ENCODE measurements at places on chromosomes 2 and 18.

- no peak for DNase-seq
These were observed 9.2 kb downstream of the ALLC start for GRCh38 chr2:3667151-3667631.

- DNase-seq: peak; percentile 90
These were observed 8.7 kb downstream of the FEZ2 start for GRCh38 chr2:36589230-36589630.

DNA sequence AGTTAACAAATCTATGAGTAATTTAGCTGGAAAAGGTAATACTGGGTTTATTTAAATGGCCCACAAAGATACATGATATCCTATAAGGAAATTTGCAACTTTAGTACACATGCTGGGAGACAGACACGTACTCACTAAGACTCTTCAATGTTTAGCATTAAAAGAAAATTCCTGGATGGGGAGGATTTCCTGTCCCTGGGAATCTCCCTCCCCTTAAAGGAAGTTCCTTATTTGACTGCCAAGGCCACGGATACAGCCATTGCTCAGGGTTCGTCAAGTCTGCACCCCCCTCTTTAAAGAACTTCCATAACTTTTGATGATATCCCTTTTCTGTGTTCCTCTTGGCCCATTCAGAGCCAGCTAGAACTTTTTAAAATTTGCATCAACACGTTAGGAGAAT lies 267.6 kb downstream of the CD226 start:
- DNase-seq: no peak

GRCh38 chr2:156708051-156708450 lies 271.9 kb downstream of the GPD2 start:
- no peak for DNase-seq

- peak; percentile 35 for DNase-seq
These were observed 11.1 kb downstream of the ONECUT2 start for GRCh38 chr18:57446322-57446721.

GRCh38 chr2:209682646-209683045 lies 89.0 kb upstream of the UNC80 start:
- no peak for DNase-seq

DNA sequence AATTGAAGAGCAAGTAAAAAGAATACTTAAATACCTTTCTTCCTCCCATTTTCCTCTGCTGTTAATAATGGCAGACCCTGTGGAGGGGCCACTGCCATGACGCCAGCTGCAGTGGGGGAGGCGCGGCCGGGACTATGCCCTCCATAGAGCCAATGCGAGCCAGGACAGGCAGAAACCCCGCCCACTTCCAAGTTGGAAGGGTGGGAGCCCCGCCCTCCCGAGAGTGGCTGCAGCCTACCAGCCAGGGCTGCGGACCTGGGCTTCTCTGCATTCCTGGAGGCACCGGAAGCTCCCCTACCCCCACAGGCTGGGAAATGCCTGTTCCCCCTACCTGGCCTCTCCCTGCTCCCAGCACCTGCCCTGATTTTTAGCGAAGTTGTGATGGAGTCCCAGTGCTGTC lies 439.4 kb upstream of the CDH19 start:
- no peak for DNase-seq

GRCh38 chr2:217120429-217120828 lies 260.6 kb upstream of the TNP1 start:
- no peak for DNase-seq

GRCh38 chr2:172823261-172823850 lies 87.7 kb downstream of the RAPGEF4 start:
- no peak for DNase-seq

- DNase-seq: no peak
These were observed 69.0 kb downstream of the AOX1 start for GRCh38 chr2:200654823-200655222.

GRCh38 chr2:12721566-12722446 lies 5.1 kb downstream of the TRIB2 start:
- no peak for DNase-seq

DNA sequence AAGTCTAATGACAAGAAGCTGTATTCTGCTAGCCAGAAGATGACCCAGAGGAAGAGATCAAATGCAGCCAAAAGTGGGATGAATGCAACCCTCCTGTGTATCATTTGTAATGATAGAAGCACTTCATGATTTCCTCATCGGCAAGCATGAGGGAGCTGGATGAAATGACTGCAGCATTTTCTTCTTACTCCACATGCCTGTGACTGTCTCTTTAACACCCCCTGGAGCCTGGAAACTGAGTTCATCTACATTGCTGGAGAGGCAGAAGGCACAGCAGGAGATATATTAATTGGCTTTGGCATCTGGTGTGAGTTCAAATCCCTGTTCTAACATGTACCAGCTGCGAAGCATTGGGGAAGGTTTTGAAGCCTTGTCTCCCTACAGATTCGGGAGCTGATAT lies 37.7 kb downstream of the ID2 start:
- DNase-seq: no peak

- no peak for DNase-seq
These were observed 57.2 kb upstream of the RTN4 start for GRCh38 chr2:55107436-55107835.

- DNase-seq: no peak
These were observed 90.4 kb downstream of the FTCDNL1 start for GRCh38 chr2:199760574-199760973.

DNA sequence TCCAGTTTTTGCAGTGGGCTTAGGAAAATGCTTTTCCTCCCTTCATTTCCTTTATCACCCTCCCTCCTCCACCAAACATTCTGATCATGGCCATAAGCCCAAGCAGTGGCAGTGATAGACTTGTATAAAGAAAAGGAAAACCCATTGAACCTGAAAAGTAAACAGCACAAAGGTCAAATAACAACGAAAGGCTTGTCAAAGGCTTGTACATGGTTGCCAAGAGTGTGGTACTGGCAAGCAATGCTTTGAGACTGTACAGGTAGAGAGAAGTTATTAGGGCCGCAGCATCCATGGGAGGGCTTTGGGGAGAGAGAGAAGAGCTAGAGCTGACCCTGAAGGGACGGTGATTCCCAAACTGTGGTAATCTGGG lies 2.1 kb upstream of the VWA3B start:
- no peak for DNase-seq

- no peak for DNase-seq
These were observed 97.2 kb downstream of the TDRD15 start for GRCh38 chr2:21220930-21221329.

GRCh38 chr2:72949642-72950041 lies 32.3 kb downstream of the EMX1 start:
- DNase-seq: no peak

DNA sequence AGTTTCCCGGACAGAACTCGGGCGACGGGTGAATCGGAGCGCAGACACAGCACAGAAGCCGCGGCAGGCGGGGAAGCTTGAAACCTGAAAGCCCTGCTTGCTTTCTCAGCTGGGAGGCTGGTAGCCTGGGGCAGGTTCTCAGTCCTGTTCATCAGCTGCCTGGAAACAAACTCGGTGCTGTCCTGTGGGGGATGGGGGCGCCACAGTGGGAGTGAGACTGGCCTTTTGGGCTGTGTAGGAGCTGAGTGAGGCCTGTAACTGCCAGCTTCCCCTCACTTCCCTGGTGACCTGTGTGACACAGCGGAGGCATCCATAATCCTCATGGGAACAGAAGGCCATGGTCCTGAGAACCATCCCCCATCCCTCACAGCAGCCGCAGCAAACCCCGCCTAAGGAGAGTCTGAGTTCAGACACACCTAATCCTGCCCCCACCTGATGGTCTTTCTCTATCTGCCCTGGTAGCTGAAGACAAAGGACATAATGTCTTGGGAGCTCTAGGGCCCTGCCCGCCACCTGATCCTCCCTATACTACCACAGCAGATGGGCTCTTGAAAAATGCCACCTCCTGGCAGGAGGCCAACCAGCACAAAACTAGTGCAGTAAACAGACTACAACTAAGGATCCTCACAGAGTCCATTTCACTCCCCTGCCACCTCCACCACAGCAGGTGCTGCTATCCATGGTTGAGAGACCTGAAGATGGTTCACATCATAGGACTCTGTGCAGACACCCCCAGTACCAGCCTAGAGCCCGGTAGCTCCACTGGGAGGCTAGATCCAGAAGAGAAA lies 52.7 kb upstream of the LDLRAD4 start:
- DNase-seq: no peak

DNA sequence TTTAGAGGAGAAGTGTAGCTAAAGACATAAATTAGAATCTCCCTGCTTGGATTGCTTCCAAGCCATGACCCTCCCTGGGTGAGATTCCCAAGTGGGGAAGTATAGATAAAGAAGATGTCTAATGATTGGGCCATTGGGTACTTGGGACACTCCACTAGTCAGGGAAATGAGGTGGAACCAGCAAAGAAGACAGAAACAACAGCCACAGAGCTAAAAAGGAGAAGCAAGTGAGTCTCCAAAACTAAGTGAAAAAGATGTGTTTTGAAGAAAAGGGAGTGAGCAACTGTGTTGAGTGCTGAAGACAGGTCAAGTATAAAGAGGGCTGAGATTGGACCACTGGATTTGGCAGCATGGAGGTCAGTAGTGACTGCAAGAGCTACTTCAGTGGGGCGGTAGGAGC lies 276.7 kb upstream of the STON1 start:
- no peak for DNase-seq

DNA sequence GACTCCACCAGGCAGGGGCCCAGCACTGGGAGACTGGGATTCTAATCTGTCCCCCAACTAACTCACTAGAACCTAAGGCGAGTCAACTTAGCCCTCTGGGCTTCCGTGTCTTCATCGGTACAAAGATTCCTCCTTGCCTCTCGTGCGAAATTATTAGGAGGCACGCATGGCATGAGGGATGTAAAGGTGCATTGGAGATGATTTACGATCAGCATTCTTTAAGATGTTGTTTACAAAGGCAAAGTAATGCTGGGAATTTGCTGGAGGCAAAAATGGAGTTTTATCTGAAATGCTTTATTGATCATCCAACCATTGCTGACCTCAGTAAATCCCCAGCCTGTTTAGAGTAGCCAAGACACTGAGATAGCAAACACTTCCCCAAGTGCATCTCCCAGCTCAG lies 171.8 kb upstream of the KLHL29 start:
- DNase-seq: no peak

DNA sequence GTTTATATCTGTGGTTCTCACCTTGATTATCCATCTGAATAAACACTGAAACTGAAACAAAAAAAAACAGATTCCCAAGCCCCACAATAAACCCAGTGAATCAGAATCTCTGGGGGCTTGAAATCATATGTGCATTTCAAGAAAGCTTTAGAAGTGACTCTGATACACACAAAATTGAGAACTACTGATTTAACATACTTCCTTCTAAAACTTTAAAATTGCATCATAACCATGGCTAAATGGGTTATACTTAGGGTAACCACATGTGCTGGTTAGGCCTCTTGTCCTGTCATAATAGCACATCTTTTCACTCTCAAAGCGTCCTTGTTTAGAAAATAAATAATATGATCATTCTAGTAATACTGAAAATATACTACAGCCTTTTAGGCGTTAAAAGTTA lies 100.9 kb downstream of the ATAD2B start:
- DNase-seq: no peak

GRCh38 chr2:174675615-174676014 lies 78.0 kb upstream of the WIPF1 start:
- DNase-seq: no peak

- no peak for DNase-seq
These were observed 2.4 kb upstream of the ARHGEF4 start for GRCh38 chr2:130834091-130834930.

- DNase-seq: no peak
These were observed 23.1 kb upstream of the TMBIM1 start for GRCh38 chr2:218315397-218315796.

DNA sequence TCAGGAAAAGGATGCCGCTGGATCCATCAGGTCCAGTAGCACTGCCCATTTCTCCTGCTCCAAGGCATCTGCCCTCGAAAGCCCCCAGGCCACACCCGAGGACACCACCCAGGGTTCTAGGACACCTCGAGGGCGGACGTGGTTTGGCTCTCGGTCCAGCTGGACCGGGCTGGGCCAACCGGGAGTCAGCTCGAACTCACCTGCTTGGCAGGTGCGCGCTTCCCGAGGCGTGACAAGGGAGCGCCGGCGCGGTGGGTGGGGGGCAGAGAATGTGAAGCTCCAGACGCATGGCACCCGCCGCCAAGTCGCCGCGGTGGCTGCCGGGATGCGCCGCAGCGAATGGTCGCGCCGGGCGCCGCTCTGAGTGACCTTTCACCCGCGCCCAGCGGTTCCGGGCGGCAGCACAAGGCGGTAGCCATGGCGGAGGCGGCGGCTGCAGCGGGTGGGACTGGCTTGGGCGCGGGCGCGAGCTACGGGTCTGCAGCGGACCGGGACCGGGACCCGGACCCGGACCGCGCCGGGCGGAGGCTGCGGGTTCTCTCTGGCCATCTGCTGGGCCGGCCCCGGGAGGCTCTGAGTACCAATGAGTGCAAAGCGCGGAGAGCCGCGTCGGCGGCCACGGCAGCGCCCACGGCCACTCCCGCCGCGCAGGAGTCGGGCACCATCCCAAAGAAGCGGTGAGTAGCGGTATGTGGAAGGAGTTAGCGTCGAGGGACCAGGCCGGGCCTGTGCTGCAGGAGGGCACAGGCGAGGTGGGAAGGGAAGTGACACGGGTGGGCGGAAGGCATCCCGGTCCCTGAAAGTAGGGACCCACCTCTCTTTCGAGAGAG lies at the start of gene AGPS:
TSS of gene AGPS (plus strand) at position 401 of the 830 bp plus-strand sequence. CDS start at position 418, 17 bp downstream.
- DNase-seq: peak; percentile 66

DNA sequence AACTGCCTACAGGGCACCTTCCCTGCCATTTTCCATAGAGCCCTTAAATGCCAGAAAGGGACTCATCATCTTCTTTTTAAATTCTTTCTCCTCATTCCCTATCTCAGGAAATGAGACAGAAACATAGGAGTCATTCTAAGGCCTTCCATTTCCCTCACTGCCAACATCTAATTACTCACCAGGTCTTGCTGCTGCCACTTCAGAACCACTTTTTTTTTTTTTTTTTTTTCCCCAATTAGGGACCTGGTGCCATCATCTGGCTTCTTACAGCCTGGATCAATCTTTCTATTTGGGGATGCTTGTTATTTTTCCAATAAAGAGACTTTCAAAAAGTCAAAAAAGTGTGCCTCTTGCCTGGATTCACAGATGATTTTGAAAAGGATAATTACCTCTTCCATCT lies 373.4 kb downstream of the LPIN1 start:
- DNase-seq: no peak

DNA sequence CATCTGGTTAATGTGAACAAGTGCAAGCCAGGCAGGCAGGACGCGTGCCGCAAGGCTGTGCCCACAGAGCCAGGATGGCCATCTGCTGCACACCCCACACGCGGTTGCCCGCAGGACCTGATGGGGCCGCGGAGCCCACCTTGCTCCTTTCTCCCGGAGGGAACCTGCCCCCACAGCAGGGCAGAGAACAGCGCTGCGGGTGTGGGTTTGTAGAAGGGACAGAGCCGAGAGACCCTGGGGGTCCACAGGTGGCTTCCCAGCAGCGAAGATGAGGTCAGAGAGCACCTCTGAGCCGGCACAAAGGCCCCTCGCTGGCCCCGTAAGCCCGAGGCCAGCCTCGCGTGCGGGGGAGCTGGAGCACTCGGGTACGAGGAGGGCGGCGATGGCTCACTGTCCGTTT lies 460.8 kb upstream of the SALL3 start:
- DNase-seq: no peak

DNA sequence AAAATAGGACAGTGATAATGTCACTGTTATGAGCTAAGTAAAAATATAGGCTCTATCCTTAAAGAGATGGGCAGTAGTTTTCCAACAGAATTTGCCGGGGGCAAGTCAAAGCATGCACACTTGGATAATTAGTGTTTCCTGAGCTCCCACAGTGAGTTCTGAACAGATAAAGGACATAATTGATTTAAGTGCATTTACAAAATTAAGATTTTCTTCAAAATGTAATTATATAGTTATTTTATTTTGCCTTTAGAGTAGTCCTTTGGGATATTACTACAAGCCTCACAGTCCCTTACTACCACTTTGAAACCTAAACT lies 107.6 kb downstream of the RAPGEF4 start:
- no peak for DNase-seq

Data from cerebellar cortex (tissue), 1 donor.